ENCODE measurements at places on chromosomes 7 and 10. TPM values are rescaled to one million over a fixed set of nuclear protein-coding genes. Genes with fewer than 3 reads are reported as not detected.

Gene IDI1
- 47.2 TPM for total RNA-seq

Gene DAGLB
- 33.6 TPM for total RNA-seq

GRCh38 chr7:434891-435629, 84.6 kb downstream of the PDGFA start:
- peak overlapping the region; percentile 30 for H3K4me3 ChIP-seq
- no peaks in the 10 kb centered on the region for H3K36me3 ChIP-seq
- DNase-seq: peak; percentile 77
- no peaks in the 10 kb centered on the region for H3K27me3 ChIP-seq
- peaks cover 18% of the 10 kb centered on the region for H3K4me1 ChIP-seq

- no peak overlapping the region for H3K4me3 ChIP-seq
- peaks cover 32% of the 10 kb centered on the region for H3K4me1 ChIP-seq
- DNase-seq: no peak
- H3K27ac ChIP-seq: peak overlapping the region; percentile 89
- H3K27me3 ChIP-seq: peaks cover 3% of the 10 kb centered on the region
Observed at GRCh38 chr10:69896606-69897231, 95.0 kb downstream of the COL13A1 start.

GRCh38 chr10:61822781-61823230, 78.7 kb upstream of the ARID5B start:
- peaks cover 7% of the 10 kb centered on the region for H3K4me1 ChIP-seq
- no peak overlapping the region for H3K4me3 ChIP-seq
- no peak for DNase-seq

DNA sequence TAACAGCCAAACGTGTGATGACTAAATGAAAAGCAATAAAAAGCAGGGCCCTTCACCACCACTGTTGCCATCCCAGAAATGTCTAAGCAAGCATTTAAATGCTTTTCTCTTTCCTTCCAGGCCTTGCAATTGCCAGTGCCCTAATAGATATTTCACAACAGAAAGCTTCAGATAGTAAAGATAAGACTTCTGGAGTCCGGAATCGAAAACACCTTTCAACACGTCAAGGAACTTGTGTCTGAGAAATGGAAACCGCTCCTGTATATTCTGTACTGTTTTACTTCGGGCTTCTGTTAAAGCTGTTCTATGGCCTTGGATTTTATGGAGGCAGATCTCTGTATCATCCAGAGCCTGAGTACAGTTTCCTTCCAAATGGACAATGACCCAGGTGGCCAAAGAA, 328.5 kb downstream of the GFRA1 start:
- H3K27me3 ChIP-seq: no peaks in the 10 kb centered on the region
- H3K36me3 ChIP-seq: no peaks in the 10 kb centered on the region
- H3K27ac ChIP-seq: no peak overlapping the region
- peaks cover 27% of the 10 kb centered on the region for H3K4me1 ChIP-seq

GRCh38 chr7:135772639-135773222, 24.1 kb upstream of the FAM180A start:
- H3K36me3 ChIP-seq: peaks cover under 1% of the 10 kb centered on the region
- H3K27ac ChIP-seq: no peak overlapping the region
- H3K27me3 ChIP-seq: peaks cover 2% of the 10 kb centered on the region
- peaks cover 22% of the 10 kb centered on the region for H3K4me1 ChIP-seq
- DNase-seq: no peak
- no peak overlapping the region for H3K4me3 ChIP-seq

DNA sequence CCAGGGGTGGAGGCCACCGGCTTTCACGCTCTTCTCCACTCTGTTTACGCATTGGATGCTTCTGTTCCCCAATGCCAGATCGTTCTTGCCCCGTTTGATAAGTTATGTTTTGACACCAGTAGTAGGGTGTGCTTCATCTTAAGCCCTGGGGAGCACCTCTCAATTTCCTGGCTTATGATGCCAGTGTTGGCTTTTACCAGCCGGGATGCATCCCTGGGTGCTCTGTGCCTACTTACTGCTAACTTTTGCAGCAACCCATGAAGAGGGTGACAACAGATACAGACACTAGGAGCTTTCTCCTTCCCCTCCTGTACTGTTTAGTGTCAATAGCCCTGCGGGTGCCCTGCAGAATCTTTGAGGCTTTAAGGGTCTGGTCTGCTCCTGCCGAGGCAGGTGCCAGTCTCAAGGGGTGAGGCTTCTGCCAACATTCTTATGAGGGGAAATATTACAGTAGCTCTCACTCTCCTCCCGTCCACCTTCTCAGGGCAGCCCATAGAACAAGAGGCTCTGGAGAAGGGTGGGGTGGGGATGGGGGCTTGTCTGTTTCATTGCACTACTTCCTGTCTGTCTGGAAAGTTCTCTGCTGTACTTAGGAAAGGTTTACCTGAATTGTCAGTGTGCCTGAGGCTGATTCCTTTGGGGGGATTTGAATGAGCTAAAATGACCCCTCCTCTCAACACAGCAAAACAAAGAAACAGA, 23.3 kb downstream of the ADCY1 start:
- 0 out of 2 replicates have a peak overlapping the region, but pooled peaks have one; percentile 9 for H3K27ac ChIP-seq
- peaks cover 3% of the 10 kb centered on the region for H3K36me3 ChIP-seq
- no peaks in the 10 kb centered on the region for H3K27me3 ChIP-seq
- H3K4me3 ChIP-seq: no peak overlapping the region
- DNase-seq: no peak

- no peaks in the 10 kb centered on the region for H3K27me3 ChIP-seq
- H3K4me3 ChIP-seq: no peak overlapping the region
- 0 out of 2 replicates have a peak, but pooled peaks cover 4% of the 10 kb centered on the region for H3K4me1 ChIP-seq
- H3K36me3 ChIP-seq: no peaks in the 10 kb centered on the region
- H3K27ac ChIP-seq: no peak overlapping the region
Observed at GRCh38 chr7:82194016-82194643, 249.4 kb downstream of the CACNA2D1 start.

DNA sequence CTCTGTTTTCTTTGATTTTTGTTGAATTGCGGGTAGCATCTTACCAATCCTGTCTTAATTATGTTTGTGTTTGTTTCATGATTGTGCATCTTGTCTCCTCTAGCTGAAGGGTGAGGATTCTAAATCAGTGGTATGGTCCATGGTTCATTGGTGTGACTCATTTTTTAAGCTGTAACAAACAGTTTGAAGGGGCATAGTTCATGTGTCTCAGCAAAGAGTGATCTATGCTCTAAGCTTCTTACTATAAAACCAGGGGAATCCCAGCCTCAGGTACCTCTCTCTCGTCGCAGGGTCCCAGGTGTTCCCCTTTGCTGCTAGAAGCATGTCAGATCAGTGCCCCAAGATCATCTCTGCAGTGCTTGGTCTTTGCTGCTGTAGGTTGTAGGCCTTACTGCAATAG, 100.1 kb downstream of the OTUD1 start:
- no peaks in the 10 kb centered on the region for H3K36me3 ChIP-seq
- no peak overlapping the region for H3K27ac ChIP-seq
- DNase-seq: no peak

Data from WTC11 (cell line).